Stimulated activated CD4-positive, alpha-beta T cell treated with anti-CD3 and anti-CD28 coated beads, Interleukin-2, amount 100 ng/mL, for 24 hours (primary cell): ENCODE measurements at places on chromosomes 7 and 10.

DNA sequence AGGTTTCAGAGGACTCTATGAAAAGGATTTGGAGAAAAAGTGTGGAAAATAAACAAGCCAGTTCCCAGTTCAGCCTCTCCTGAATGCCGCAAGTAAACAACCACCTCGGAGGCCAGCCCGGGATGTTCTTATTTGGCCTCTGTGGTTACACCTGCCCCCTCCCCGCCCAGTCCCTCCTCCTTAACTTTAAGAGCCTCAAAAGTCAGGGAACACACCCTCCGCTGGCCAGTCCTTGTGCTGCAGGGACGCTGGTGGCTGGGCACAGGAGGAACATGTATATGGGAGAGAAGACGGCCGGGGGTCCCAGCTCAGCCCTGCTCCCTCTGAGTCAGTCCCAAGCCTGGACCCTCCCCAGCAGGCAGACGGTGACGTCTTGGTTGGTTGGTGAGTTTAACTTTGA lies 6.1 kb downstream of the CHST3 start:
- no peak for DNase-seq

GRCh38 chr7:54988516-54988915 lies 30.3 kb upstream of the EGFR start:
- no peak for DNase-seq

- no peak for DNase-seq
These were observed 47.4 kb upstream of the CAMK2B start for GRCh38 chr7:44372560-44373417.

- DNase-seq, result no peak
These were observed 45.0 kb upstream of the CACUL1 start for GRCh38 chr10:118799777-118800176.

DNA sequence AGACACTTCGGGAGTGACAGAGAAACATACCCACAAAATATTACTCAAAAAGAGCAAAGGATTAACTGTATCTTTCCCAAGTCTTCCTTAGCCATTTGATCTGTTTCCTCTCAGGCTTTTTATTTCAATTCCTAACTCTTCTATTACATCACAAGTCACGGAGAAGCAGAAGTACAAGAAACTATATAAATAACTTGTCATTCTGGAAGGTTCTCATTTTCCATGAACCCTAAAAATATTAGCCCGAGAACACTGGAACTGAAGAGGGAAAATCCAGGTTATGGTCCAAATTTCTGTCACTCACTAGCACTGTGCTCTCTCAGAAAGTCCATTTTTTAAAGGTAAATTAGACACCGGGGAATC lies 98.0 kb downstream of the GRB10 start:
- no peak for DNase-seq

DNA sequence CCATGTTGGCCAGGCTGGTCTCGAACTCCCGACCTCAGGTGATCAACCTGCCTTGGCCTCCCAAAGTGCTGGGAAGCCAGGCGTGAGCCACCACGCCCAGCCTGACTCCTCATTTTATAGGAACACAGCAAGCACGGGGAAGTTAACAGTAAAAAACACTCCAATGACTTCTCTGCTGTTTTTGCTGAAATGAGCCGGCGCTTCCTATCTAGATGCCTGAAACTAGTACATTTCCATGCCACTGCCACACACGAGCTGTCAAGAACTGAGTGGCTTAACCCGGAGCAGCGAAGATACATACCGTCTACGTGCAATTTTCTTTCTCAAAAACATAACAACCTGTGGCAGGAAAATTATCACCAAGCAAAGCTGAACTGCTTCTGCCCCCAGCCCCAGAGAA lies 16.8 kb downstream of the DAGLB start:
- DNase-seq, result no peak
